Testis (tissue), 5 donors: ENCODE measurements at places on chromosomes 11 and 22. TPM values are rescaled to one million over a fixed set of nuclear protein-coding genes. Genes with fewer than 3 reads are reported as not detected.

The WBP2NL gene
- 31.8 TPM for total RNA-seq

The LRRC32 gene
- 6.5 TPM for total RNA-seq

The APOL4 gene
- 0.55 TPM for total RNA-seq

The ARRB1 gene
- 8.5 TPM for total RNA-seq

DNA sequence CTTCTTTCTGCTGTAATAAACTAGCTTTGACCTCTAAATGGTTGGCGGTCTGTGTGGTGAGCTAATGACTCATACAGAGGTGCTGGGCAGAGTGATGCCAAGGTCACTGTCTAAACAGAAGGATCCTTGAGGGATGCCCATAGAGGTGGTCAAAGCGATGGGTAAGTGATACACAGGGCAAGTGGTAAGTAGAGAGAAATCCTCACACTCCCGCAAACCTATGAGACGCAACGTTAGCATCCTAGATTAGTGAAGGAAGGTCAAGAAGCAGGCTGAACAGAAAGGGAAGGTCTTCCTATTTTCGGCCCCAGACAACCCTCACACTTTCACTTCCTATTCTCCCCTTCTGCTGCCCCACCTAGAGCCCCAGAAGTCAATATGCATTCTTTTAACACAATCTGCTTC lies 65.6 kb upstream of the SESN3 start:
- no peak for DNase-seq

GRCh38 chr11:9689721-9690120 lies 25.8 kb downstream of the SWAP70 start:
- no peak for DNase-seq

GRCh38 chr11:68767672-68768071 lies 16.4 kb upstream of the TESMIN start:
- peak; percentile 54 for DNase-seq

DNA sequence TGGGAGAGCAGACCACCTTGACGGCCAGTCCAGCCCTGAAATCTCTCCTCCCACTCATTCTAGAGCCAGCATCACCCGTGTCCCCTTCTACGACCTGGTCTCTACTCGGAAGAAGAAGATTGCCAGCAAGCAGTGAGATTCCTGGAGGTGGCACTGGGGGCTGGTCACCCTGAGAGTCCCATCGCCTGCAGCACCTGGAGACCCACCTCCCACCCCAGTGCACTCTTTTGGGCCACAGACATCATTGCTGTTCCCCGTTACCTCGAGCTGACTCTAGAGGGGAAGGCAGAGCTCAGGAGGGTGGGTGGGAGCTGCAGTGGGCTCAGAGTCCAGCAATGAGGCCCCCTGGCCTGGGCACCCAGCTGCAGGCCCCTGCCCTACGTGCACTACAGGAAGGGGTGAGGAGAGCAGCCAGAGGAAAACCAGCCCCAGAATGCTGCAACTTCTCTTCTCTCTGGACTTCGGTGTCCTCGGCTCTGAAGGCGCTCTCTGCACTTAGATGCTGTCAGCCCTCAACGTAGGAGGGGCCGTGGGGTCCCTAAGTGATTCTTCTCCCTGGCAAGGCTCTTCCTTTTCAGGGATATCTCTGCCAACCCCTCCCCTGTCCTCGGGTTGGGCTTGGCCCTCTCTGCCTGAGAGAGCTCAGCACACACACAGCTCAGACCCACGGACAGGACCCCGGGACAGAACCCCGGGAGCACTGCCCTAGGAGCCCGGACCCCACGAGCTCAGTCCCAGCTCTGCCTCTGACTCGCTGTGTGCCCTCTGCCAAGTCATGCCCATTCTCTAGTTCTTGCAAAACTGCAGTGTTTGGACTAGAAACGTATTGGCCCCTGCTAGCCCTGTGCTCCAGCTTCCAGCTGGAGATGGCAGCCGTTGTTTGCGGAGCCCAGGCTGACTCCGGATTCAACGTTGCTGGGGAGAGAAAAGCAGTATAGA lies 31.3 kb downstream of the CYTH4 start:
- no peak for DNase-seq

- DNase-seq: no peak
These were observed 37.0 kb upstream of the HEPHL1 start for GRCh38 chr11:93984196-93984567.
